Activated naive CD4-positive, alpha-beta T cell treated with anti-CD3 and anti-CD28 coated beads, Interleukin-2, amount 10 ng/mL, durations not matched to agents 7 days and 5 days (primary cell): ENCODE measurements at places on chromosomes 3 and 15.
A peak's percentile ranks its signal among the peaks of the same experiment; 100 is the strongest.

DNA sequence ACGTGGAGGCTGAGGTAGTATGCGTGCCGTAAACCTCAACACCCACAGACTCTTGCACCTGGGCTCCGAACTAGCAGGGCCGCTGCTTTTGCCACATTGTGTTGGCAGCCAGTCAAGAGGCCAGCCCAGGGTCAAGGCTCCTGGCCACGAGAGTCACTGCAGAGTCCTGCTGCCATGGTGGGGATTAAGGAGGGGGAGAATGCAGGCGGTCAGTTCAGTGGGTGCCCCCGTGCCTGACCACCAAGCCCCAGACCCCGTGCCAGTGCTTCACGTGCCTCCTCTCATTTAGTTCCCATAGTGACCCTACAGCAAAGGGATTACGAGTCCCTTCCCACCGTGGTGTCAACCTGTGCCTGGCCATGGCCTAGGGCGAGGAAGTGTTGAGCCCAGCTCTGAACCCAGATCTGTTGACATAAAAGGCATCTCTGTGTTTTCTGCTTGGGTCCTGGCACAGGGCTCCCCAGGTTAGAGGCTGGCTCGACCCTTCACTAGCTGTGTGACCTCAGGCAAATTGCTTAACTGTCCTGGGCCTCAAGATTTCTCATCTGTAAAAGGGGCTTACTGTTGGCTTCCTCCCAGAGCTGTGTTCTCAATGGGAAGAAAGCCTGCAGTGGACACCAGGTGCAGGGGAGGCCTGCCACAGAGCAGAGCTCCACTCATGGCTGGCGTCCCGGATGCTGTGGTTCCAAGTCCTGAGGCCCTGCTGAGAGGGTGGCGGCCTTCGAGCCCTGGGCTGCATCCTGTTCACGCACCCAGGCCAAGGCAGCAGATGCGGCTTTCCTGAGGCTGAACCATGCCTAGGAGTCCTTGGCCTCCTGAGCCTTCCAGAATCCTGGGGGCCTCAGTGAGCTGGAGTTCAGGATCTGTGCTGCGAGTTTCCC, 32.8 kb downstream of the FBLN2 start:
- H3K36me3 ChIP-seq: no peaks in the 10 kb centered on the region
- no peak overlapping the region for H3K4me3 ChIP-seq
- H3K27me3 ChIP-seq: no peaks in the 10 kb centered on the region
- DNase-seq: peak; percentile 37
- H3K27ac ChIP-seq: no peak overlapping the region
- H3K4me1 ChIP-seq: peaks cover 6% of the 10 kb centered on the region

- H3K36me3 ChIP-seq: no peaks in the 10 kb centered on the region
- no peaks in the 10 kb centered on the region for H3K4me1 ChIP-seq
- no peaks in the 10 kb centered on the region for H3K27me3 ChIP-seq
These were observed 13.9 kb upstream of the C15orf61 start for GRCh38 chr15:67506775-67507747.

DNA sequence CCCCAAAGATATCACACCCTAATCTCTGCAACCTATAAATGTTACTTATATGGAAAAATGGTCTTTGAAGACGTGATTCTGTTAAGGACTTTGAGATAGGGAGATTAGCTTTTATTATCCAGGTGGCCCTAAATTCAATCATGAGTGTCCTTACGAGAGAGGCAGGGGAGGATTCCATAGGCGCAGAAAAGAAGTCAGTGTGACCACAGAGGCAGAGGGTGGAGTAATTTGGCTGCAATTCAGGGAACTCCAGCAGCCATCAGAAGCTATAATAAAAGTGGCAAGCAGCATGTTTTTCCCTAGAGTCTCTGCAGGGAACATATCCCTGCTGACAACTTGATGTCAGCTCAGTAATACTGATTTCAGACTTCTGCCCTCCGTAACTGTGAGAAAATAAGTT, 315.2 kb upstream of the ROBO2 start:
- H3K36me3 ChIP-seq: no peaks in the 10 kb centered on the region
- no peak overlapping the region for H3K4me3 ChIP-seq
- DNase-seq: no peak
- H3K27me3 ChIP-seq: no peaks in the 10 kb centered on the region
- H3K27ac ChIP-seq: no peak overlapping the region
- no peaks in the 10 kb centered on the region for H3K4me1 ChIP-seq

DNA sequence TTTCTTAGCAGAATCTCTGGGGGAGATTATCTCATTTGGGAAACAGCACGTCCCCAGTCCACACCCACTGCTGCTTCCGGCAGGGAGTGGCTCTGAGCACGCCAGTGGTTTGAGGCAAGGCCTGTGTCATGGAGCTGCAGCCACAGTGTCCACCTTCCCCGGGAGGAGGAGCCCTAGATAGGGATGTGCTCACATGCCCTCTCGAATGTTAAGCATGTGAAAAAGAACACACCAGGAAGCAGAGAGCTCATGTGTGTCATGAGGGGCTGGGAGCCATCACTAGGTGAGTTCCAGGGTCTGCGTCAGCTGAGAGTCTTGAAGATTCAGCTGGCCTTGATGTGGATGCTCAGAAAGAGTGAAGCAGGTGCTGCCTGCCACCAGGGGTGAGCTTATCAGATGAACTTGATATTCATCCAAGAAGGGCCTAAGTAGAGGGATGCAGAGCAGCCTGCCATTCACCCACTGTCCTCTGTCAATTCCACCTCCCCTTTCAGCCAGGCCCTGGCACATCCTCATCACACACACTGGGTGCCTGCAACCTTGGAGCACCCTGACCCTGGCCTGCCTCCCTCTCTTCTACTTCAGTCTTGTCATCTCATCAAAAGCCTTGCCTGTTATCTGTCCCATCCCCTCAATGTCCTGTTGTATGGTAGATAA, 16.3 kb downstream of the ITGA11 start:
- no peaks in the 10 kb centered on the region for H3K36me3 ChIP-seq
- no peak overlapping the region for H3K4me3 ChIP-seq
- H3K27me3 ChIP-seq: peaks cover 10% of the 10 kb centered on the region
- H3K27ac ChIP-seq: no peak overlapping the region
- H3K4me1 ChIP-seq: no peaks in the 10 kb centered on the region

GRCh38 chr3:150055332-150055731, 84.6 kb upstream of the PFN2 start:
- H3K27me3 ChIP-seq: peaks cover 7% of the 10 kb centered on the region
- DNase-seq: no peak
- H3K27ac ChIP-seq: no peak overlapping the region
- H3K4me3 ChIP-seq: no peak overlapping the region
- H3K4me1 ChIP-seq: no peaks in the 10 kb centered on the region
- no peaks in the 10 kb centered on the region for H3K36me3 ChIP-seq

GRCh38 chr3:190279690-190280089, 42.6 kb downstream of the CLDN1 start:
- H3K27ac ChIP-seq: no peak overlapping the region
- no peaks in the 10 kb centered on the region for H3K4me1 ChIP-seq
- H3K4me3 ChIP-seq: no peak overlapping the region
- no peaks in the 10 kb centered on the region for H3K27me3 ChIP-seq
- DNase-seq: no peak
- no peaks in the 10 kb centered on the region for H3K36me3 ChIP-seq

DNA sequence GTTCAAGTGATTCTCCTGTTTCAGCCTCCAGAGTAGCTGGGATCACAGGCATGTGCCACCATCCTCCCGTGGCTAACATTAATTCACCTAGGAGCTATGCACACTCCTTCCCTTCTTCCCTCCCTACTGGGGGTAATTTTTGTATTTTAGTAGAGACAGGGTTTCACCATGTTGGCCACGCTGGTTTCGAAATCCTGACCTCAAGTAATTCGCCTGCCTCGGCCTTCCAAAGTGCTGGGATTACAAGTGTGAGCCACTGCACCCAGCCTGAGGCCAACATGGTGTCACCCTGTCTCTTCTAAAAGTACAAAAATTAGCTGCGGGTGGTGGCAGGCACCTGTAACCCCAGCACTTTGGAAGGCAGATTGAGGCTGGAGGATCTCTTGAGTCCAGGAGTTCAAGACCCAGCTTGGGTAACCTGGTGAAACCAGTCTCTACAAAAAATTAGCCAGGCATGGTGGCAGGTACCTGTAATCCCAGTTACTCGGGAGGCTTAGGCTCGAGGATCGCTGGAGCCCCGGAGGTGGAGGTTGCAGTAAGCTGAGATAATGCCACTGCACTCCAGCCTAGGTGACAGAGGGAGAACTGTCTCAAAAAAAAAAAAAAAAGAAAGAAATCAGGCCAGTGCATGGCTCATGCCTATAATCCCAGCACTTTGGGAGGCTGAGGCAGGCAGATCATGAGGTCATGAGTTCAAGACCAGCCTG, 6.1 kb downstream of the RNU5B-1 start:
- H3K27me3 ChIP-seq: peaks cover 41% of the 10 kb centered on the region
- peaks cover 7% of the 10 kb centered on the region for H3K4me1 ChIP-seq
- no peaks in the 10 kb centered on the region for H3K36me3 ChIP-seq
- no peak overlapping the region for H3K4me3 ChIP-seq
- no peak for DNase-seq

DNA sequence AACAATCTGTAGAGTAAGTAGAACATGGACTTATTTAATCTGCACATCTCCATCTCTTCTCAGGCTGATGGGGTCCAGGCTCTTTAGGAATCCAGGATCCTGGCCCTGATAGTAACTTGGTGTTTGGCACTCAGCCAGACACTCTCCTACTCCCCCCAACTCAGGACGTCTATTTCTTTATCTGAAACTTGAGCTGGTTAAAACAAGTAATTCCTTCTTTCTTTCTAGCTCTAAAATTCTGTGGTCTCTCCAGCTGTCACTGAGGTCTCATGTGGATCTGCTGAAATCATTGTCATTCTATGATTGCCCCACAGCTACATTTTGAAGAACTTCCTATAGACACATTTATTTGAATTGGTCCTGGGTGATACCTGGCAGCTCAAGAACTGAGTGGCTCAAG, 59.0 kb downstream of the TP63 start:
- H3K36me3 ChIP-seq: no peaks in the 10 kb centered on the region
- no peaks in the 10 kb centered on the region for H3K27me3 ChIP-seq
- H3K4me1 ChIP-seq: no peaks in the 10 kb centered on the region
- no peak for DNase-seq

- H3K36me3 ChIP-seq: no peaks in the 10 kb centered on the region
- DNase-seq: peak; percentile 40
- no peak overlapping the region for H3K27ac ChIP-seq
- no peaks in the 10 kb centered on the region for H3K4me1 ChIP-seq
- no peak overlapping the region for H3K4me3 ChIP-seq
These were observed 44.4 kb upstream of the FAN1 start for GRCh38 chr15:30859091-30859874.

- H3K36me3 ChIP-seq: no peaks in the 10 kb centered on the region
- H3K27me3 ChIP-seq: no peaks in the 10 kb centered on the region
- DNase-seq: no peak
These were observed 398.4 kb upstream of the CNTN3 start for GRCh38 chr3:75012791-75013331.

- H3K27ac ChIP-seq: no peak overlapping the region
- no peaks in the 10 kb centered on the region for H3K4me1 ChIP-seq
- H3K4me3 ChIP-seq: no peak overlapping the region
- peaks cover 31% of the 10 kb centered on the region for H3K27me3 ChIP-seq
- no peak for DNase-seq
- H3K36me3 ChIP-seq: no peaks in the 10 kb centered on the region
These were observed 67.4 kb downstream of the TMEM266 start for GRCh38 chr15:76127169-76127568.

- peaks cover 85% of the 10 kb centered on the region for H3K4me1 ChIP-seq
- H3K27me3 ChIP-seq: peaks cover 21% of the 10 kb centered on the region
- DNase-seq: no peak
- no peak overlapping the region for H3K4me3 ChIP-seq
These were observed 38.8 kb downstream of the BHLHE40 start for GRCh38 chr3:5017925-5018531.

DNA sequence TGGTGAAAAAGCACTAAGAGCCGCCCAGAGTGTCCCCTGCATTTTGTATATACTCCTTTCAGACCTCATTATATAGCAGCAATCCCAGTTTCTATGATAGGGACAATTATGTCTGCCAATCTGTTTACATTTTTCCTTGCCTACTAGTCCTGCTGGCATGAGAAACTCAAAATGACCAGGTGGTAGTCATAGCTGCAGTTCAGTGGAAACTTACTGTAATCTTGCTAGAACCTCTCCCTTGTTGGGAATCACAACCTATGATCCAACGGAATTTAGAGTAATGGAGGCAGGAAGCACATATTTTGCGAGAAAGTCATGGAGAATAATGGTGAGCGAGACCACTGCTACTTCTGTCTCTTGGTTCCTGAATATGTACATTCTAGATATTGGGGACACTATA, 28.6 kb upstream of the MINAR1 start:
- peaks cover 5% of the 10 kb centered on the region for H3K27me3 ChIP-seq
- no peak for DNase-seq
- H3K27ac ChIP-seq: no peak overlapping the region
- H3K4me3 ChIP-seq: no peak overlapping the region
- H3K4me1 ChIP-seq: no peaks in the 10 kb centered on the region

DNA sequence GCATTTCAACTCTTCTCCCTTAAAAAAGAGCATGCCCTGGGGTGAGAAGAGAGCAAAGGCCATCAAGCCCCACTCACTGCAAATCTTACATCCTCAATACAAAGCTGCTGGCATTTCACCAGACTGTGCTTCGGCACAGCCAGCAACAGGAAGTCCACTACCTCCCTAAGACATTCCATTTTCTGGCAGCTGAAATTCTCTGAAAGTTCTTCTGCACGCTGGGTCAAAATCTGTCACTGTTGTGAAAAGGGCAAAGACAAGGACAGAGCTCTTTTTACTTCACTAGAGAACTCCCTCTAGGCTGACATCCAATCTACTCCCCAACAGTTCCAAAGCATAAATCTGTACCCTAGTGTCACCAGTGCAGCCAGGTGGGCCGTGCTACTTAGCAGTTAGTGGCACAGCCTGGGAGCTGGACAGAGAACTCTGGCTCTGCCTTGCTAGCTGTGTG, 6.3 kb downstream of the MTMR10 start:
- H3K4me3 ChIP-seq: no peak overlapping the region
- no peaks in the 10 kb centered on the region for H3K27me3 ChIP-seq
- H3K36me3 ChIP-seq: peaks cover 49% of the 10 kb centered on the region
- peaks cover 48% of the 10 kb centered on the region for H3K4me1 ChIP-seq
- no peak overlapping the region for H3K27ac ChIP-seq
- no peak for DNase-seq

DNA sequence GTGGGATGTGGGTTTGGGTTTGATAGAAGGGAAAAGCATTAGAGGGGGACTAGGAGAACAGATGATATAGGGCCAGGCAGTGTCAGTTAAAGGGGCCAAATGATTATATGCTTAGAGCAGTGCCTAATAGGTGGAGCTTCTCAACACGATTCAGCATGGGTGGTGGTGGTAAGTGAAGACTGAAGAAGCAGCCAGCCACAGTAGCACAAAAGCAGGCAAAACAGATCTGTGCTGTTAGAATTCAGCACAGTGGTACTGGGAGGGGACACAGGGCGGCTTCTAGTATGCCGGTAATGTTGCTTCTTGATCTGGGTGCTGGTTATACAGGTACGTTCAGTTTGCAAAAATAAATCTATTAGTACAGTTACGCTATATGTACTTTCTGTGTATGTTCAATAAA, 25.5 kb downstream of the PDE8A start:
- DNase-seq: no peak
- peaks cover 13% of the 10 kb centered on the region for H3K4me1 ChIP-seq
- H3K27ac ChIP-seq: no peak overlapping the region
- peaks cover 2% of the 10 kb centered on the region for H3K36me3 ChIP-seq
